ENCODE measurements at places on chromosomes 6 and 20.

- no peak for DNase-seq
- H3K27ac ChIP-seq, result no peak overlapping the region
- peaks cover 22% of the 10 kb centered on the region for H3K4me1 ChIP-seq
- no peaks in the 10 kb centered on the region for H3K27me3 ChIP-seq
Measured at GRCh38 chr20:36737183-36737499, 8.7 kb downstream of the NDRG3 start.

- no peak for DNase-seq
- peaks cover 23% of the 10 kb centered on the region for H3K4me1 ChIP-seq
- H3K4me3 ChIP-seq, result peak overlapping the region; percentile 18
- no peak overlapping the region for H3K27ac ChIP-seq
Measured at GRCh38 chr6:27668442-27669294, 195.8 kb upstream of the ZNF184 start.

- H3K36me3 ChIP-seq, result no peaks in the 10 kb centered on the region
- H3K27ac ChIP-seq, result no peak overlapping the region
- H3K27me3 ChIP-seq, result no peaks in the 10 kb centered on the region
- no peaks in the 10 kb centered on the region for H3K4me1 ChIP-seq
- H3K4me3 ChIP-seq, result no peak overlapping the region
Measured at GRCh38 chr6:52741872-52742271, 21.4 kb downstream of the GSTA2 start.

DNA sequence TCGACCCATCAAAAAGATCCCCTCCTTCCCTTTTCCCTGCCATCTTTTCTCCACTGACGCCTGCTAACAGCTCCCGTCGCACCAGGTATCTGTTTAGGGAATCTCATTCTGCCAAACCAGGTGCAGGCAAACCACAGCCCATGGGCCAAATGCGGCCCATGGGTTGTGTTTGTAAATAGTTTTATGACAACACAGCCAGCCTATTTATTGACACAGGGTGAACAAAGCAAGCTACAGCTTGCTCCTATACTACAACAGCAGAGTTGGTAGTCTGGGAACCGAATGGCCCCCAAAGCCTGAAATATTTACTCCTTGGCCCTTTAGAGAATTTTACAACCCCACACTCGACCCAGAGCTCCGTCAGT, 16.4 kb downstream of the NFATC2 start:
- DNase-seq, result no peak
- peak overlapping the region; percentile 19 for H3K4me3 ChIP-seq
- peaks cover 25% of the 10 kb centered on the region for H3K4me1 ChIP-seq
- no peaks in the 10 kb centered on the region for H3K27me3 ChIP-seq
- H3K27ac ChIP-seq, result peak overlapping the region; percentile 76
- peaks cover 32% of the 10 kb centered on the region for H3K36me3 ChIP-seq

DNA sequence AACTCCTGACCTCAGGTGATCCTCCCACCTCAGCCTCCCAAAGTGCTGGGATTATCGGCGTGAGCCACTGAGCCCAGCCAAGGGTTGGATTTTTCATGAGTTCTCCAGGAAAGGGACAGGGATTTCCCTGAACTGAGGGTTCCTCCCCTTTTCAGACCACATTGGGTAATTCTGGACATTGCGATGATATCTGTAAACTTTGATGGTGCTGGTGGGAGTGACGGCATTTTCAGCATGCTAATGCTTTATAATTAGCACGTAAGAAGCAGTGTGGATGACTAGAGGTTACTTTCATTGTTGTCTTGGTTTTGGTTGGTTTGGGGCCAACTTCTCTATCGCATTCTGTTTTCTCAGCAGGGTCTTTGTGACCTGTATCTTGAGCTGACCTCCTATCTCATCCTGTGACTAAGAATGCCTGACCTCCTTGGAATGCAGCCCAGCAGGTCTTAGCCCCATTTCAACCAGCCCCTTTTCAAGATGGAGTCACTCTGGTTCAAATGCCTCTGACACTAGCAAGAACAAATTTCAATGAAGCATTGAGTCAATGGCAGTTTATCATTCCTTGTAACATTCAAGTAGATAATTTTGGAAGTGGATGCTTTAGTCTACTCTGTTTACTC, 156.5 kb downstream of the TTLL2 start:
- no peak for DNase-seq
- no peaks in the 10 kb centered on the region for H3K36me3 ChIP-seq
- no peak overlapping the region for H3K4me3 ChIP-seq
- H3K27ac ChIP-seq, result no peak overlapping the region
- H3K27me3 ChIP-seq, result peaks cover 20% of the 10 kb centered on the region

DNA sequence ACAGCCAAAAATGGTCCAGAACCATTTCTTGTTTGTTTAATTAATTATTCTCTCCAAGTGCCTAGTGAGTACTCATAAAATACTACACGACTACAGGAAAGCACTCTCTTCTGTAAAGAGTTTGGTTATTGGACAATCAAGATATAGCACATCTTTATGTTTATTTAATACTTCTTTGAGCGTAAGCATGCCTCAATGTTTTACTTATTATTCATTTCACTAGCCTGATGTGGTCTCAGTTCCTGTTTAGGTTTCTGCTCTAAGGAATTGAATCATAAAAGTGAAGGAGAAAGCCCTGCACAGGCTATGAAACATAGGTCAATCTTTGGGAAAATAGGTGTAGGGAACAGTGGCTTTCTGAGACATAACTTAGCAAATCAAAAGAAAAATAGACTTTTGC, 45.9 kb upstream of the AIG1 start:
- no peaks in the 10 kb centered on the region for H3K27me3 ChIP-seq
- DNase-seq, result no peak
- H3K4me1 ChIP-seq, result no peaks in the 10 kb centered on the region
- H3K4me3 ChIP-seq, result no peak overlapping the region

- H3K36me3 ChIP-seq, result no peaks in the 10 kb centered on the region
- no peak overlapping the region for H3K27ac ChIP-seq
- no peak for DNase-seq
- H3K27me3 ChIP-seq, result peaks cover 45% of the 10 kb centered on the region
Measured at GRCh38 chr6:168102315-168102985, 23.4 kb upstream of the FRMD1 start.

GRCh38 chr6:135922174-135922573, 70.7 kb downstream of the PDE7B start:
- H3K27ac ChIP-seq, result no peak overlapping the region
- no peak overlapping the region for H3K4me3 ChIP-seq
- no peaks in the 10 kb centered on the region for H3K36me3 ChIP-seq
- DNase-seq, result no peak
- no peaks in the 10 kb centered on the region for H3K27me3 ChIP-seq
- H3K4me1 ChIP-seq, result no peaks in the 10 kb centered on the region

DNA sequence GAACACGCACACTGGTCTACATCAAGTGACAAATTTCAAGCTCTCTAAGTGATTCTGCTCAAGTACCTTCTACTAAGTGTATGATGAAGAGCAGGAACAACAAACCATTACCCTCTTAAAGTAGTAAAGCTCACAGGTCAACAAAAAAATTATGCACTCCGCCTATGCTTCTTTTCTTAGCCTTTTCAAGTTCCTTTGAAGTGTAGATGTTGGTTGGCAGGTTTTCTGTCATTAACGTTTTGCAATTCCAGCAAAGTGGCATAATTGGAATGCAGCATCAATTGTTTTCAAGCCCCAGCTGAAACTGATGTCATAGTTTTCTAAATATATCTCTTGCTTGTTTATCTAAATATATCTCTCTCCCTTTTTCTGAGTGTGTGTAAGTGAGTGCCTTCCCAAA, 396.9 kb upstream of the EYS start:
- no peaks in the 10 kb centered on the region for H3K27me3 ChIP-seq
- H3K36me3 ChIP-seq, result no peaks in the 10 kb centered on the region
- no peak overlapping the region for H3K27ac ChIP-seq
- H3K4me1 ChIP-seq, result no peaks in the 10 kb centered on the region
- no peak overlapping the region for H3K4me3 ChIP-seq
- no peak for DNase-seq

DNA sequence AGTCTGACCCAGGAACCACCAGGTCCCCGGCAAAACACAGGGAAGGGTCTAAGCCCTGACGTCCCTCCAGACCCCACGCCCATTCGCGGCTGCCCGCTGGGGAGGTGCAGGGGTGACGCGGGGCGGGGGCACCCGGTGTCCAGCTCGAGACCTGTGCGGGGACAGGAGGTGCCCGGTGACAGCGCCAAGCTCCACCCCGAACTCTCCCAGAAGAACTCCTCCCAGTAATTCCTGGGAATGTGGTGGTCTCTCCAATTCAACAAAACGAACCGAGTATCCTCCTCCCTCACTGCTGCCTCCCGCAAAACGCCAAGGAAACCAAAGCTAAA, 164.1 kb upstream of the PDE10A start:
- H3K36me3 ChIP-seq, result no peaks in the 10 kb centered on the region
- no peak overlapping the region for H3K27ac ChIP-seq
- DNase-seq, result no peak
- H3K4me3 ChIP-seq, result no peak overlapping the region
- peaks cover 1% of the 10 kb centered on the region for H3K4me1 ChIP-seq
- peaks cover 8% of the 10 kb centered on the region for H3K27me3 ChIP-seq

DNA sequence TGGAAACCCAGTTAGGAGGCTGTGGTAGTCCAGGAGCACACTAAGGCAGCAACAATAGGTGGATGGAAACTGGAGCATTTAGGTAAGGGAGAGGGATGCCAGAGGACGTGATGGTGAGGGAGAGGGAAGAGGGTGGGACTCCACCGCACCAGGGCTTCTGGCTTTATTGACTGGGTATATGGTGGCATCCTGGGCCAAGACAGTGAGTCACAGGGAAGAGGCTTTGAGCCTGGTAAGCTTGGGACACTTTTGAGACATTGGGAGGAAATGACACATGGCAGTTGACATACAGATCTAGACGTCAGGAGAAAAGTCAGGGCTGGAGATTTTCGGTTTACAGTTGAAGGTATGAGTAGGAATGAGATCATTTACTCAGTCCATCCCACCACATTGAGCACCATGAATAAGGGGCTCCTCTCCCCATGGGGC, 14.9 kb downstream of the NT5E start:
- H3K27ac ChIP-seq, result no peak overlapping the region
- H3K4me3 ChIP-seq, result no peak overlapping the region
- no peaks in the 10 kb centered on the region for H3K27me3 ChIP-seq
- peaks cover 31% of the 10 kb centered on the region for H3K4me1 ChIP-seq
- DNase-seq, result no peak

DNA sequence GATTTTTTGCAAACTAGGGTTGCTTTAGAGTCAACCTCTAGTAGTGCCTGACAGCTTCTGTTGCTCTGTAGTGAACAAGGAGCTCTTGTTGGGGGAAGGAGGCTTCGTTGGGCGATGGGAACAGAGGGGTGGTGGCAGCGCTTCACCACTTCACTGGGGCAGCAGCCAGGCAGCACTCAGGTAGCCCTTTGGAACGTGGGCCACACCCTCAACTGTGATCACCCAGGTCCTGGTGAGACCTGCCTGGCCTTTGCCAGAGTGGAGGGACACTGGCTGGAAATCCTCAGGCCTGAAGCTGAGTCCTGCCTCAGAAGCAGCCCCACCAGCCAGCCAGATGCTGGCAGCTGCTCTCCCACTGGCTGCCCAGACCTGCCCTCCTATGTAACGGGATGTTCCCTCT, 10.4 kb upstream of the EDN3 start:
- no peak overlapping the region for H3K4me3 ChIP-seq
- H3K27ac ChIP-seq, result no peak overlapping the region
- no peaks in the 10 kb centered on the region for H3K36me3 ChIP-seq
- no peaks in the 10 kb centered on the region for H3K27me3 ChIP-seq
- no peaks in the 10 kb centered on the region for H3K4me1 ChIP-seq

DNA sequence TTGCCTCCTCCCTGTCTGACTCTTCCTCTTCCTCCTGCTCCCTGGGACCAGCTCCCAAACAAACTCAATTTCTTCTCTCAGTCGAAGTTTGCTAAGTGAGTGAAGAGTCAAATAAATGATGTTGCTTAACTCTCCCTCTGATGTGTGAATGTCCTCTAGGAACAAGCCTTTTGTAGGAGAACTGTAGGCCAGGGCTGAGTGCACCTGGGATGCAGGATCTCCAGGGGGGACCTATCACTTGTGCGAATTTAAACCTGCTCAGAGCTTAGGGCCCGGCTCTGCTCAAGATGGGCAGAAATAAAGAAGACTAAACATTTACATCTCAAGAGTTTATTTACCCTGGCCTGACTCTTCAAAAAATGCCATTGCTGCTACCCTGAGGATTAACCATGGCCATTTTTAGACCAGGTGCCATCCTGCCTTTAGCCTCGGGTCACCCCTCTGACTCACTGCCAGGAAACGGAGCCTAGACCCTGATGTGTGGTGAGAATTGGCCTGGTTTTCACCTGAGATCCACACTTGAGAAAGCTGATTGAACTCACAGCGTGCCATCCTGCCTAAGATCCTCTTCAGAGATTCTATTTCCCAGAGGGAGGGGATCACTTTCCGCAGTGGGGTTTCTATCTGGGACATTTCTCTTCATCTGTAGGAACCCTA, 63.6 kb upstream of the CD93 start:
- no peaks in the 10 kb centered on the region for H3K36me3 ChIP-seq
- no peak overlapping the region for H3K27ac ChIP-seq
- H3K4me1 ChIP-seq, result peaks cover 5% of the 10 kb centered on the region
- no peak overlapping the region for H3K4me3 ChIP-seq
